ENCODE measurements at places on chromosomes 7 and 10.

DNA sequence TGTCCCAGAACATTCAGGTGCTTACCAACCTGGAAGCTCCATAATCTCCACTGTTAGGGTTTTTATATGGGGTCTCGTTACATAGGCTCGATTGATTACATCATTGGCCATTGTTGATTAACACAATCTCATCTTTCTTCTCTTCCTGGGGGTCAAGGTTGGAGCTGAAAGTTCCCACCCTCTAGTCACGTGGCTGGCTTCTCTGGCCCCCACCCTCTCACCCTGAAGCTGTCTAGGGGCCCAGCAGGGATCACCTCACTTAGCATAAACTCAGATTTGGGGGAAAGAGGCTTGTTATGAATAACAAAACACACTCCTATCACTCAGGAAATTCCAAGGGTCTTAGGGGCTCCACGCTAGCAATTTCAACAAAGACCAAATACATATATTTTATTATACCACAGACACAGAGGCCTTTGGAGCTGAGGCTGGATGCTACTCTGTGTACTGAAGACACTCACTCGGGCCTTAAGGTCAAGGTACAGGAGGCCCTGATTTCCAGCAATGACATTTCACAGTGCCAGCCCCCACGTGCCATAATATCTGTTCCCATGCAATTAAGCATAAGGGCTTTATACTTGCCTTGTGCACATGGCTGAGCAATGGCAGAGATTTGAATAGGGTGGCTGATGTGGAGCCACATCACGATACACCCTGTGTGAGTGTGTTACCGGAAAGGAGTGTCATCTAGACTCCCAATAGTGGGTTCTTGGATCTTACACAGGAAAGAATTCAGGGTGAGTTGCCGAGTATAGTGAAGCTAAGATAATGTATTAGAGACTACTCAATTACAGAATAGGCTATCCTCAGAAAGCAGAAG lies 108.2 kb downstream of the COL26A1 start:
- DNase-seq: no peak

GRCh38 chr10:25107756-25108155 lies 67.0 kb upstream of the GPR158 start:
- no peak for DNase-seq

DNA sequence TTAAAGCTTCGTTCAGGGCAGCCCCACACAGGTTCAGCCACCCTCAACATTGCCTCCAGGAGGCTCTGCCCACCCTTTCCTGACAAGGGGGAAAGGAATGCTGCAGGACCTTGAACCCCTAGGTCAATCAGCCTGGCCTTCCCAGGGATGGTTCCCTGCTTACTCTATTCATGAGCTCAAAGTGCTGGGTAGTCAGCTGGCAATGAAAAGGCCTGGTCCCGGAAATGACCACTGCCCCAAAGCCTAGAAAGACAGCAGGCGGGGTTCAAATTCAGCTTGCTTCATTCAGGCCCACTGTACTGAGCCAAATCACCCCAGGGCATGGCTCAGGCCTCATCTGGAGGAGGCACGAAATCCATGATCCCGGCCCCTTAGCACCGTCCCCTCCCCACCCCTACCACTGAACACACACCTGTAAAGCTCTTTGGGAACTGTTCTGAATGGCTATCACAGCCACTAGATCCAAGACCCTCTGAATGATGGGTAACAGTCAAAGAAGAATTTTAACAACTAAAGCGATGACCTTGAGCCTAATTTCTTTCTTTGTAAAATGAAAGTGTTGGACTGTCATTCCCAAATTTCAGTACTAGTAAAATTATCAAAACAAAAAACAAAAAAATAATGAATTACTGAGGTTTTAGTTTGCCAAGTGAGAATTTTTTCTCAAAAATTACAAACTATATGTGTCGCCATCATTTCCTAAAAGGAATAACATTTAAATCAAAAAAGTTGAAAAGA lies 1.0 kb downstream of the URGCP start:
- DNase-seq: peak; percentile 52

DNA sequence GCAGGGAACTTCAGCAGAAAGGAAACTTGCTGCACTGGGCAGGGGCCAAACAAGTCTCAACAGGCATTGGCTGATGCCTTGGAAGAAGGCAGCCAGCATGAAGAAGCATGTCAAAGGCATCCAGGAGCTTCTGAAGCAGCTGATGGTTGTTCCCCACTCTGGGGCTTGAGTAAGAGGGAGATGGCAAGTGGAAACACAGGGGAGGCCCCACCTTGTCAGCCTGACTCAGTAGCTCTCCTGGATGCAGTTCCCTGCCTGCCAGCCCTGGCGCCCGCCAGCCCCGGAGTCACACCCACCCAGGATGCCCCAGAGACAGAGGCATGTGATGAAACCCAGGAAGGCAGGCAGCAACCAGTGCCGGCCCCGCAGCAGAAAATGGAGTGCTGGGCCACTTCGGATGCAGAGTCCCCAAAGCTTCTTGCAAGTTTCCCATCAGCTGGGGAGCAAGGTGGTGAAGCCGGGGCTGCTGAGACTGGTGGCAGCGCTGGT lies 96.5 kb downstream of the TACC2 start:
- DNase-seq: no peak

DNA sequence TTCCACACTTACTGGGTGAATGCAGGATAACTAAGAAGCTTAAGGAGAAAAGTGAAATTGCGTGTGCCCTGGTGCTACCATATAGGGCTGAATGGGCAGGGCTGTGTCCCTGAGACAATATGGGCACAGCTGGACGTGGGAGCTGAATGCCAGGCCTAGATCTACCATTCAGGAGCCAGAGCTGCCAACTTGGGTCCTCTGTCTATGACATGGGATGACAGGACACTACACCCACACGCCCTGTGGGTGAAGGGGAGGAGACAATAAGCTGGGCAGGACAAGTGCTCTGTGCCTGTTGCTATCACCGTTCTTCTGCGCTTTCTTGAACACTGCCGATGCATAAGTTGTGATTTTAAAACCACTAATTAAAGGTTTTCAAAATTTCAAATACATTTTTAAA lies 293.9 kb downstream of the TNS3 start:
- DNase-seq: no peak

DNA sequence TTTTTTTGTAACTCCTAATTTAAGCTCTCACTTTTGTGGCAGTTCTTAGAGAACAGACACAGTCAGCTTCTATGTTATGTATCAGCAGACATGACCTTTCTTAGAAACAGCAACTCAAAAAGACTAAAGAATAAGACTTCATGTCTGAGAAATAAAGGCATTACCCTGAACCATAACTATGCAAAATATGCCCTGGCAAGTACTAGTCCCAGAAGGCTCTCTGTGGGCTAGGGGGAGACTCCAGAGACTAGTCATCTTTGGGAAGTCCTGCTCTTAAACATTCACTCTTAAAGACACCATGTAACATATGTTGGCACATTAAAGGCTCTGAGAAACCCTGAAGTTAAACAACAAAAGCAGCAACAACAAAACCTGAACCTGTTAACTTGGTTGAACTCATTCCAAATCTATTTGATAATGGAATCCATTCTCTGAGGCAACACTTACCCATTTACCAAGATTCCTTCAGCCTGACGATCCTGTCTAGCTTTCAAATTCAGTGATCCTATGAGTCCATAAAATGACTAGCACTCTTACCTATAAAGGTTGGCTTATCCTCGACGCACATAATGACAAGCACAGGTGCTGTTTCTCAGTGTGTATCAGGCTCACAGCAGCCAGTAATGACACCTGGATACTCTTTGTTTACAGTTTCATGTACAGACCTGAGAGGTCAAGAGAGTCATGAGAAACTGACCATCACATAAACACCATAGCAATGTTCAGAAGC lies 62.3 kb downstream of the OSBPL3 start:
- DNase-seq: peak; percentile 80

- DNase-seq: no peak
These were observed 152.7 kb upstream of the AUTS2 start for GRCh38 chr7:69445541-69445940.

GRCh38 chr10:43287056-43288007 lies 20.5 kb upstream of the RASGEF1A start:
- no peak for DNase-seq

DNA sequence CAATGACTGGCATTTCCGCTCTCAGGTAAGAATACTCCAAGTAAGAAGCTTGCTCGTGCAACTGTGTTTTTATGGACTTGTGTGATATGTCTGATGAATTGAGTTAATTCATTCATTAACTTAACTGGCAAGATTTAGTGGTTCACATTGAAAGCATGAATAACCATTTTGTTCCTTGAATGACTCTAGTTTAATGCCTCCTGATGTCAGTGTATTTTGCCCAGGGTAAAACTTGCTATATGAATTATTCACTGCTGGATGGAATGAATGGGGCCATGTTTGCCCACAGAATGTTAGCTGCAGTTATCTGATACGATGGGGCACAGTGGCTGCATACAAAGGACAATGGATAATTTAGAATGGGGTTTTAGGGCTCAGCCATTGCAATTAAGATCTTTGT lies 124.1 kb downstream of the ZNF365 start:
- DNase-seq: no peak

- DNase-seq: no peak
These were observed 63.9 kb downstream of the VOPP1 start for GRCh38 chr7:55508221-55509011.

DNA sequence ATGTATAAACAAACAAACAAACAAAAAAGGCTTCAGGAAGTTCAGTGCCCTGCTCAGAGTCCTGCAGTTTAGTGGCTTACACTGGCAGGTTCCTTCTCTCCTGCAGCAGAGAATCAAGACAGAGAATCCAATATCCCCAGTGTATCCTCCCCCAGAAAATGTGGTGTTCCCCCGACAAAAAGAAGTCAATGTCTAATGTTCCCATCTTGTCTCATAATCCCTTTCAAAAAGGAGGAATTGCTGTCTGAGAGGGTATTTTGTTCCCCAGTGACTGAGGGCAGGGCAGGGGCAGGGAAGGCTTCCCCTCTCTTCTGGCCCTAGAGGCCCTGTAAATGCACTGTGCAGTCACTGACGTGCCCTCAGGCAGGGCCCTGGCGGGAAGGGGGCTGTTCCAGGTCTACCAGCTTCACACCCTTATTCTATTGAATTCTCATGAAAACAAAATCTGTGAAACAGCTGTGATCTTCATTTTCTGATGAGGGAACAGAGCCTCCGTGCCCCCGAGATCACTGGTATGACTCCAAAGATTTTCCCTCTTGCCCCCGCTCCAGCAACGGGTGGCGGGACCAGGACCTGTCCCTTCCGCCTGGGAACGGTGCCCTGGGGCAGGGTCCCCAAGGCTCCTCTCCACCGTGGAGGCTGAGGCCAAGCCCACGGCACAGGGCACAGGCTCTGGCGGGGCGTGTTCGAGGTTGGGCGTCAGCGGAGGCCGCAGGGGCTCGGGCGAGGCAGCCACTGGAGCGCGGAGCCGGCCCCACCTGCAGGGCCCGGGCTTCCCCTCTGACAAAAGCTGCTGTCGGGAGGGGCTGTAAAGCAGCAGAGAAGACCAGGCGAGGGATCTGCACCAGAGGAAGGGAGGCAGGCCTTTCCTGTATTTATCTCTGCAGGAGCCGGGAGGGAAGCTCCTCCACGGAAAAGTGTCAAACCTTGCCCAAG lies 13.4 kb upstream of the WDFY4 start:
- no peak for DNase-seq

- no peak for DNase-seq
These were observed 72.8 kb upstream of the NXPH1 start for GRCh38 chr7:8360564-8361153.

DNA sequence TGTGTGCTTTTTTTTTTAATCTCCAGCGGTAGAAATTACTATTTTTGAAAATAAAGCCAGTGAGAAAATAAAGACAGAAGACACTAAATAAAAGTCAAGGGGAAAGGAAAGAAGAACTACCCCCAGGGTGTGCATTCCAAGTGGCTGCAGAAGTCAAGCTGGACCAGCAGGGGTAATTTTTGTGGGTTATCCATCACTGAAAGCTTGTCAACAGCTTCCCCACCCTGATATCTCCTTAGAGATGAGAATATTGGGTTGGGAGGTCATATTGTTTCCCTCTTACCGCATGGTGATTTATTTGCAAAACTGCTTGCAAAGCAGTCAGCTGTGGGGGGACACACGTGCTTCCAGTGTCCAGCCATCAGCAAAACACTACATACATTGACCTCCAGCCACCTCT lies 46.4 kb downstream of the FAM107B start:
- DNase-seq: no peak

DNA sequence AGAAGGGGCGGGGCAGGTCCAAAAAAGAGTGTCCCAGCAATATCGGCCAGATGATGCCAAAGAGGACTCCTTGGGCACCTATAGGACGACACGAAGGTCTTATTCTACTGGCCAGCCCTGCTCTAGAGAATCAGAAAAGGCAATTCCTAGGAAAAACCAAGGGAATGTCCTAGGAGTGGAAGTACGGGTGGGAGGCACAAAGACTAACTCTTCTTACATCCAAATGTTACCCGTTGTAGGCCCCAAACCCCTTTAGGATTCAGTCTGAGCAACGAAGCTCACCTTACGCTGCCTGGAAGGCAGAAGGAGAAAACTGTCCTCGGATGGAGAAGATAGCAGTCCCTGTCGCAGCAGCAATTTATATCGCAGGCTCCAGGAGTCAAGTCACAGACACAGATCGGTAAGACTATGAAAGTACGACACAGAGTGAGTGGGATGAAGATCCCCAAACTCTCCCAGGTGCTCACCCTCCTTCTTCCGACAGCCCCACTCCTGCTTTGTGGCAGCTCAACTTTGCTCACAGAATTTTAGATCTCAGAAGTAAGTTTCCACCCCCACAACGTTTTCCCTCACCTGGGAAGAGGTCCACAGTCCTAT lies 558 bp downstream of the TCTN3 start:
- DNase-seq: peak; percentile 5

- DNase-seq: no peak
These were observed 80.9 kb downstream of the FAM171A1 start for GRCh38 chr10:15290150-15290549.

- DNase-seq: no peak
These were observed 4.1 kb upstream of the KMT2E start for GRCh38 chr7:105009667-105010503.

GRCh38 chr7:43658718-43659548 lies 70.4 kb downstream of the COA1 start:
- DNase-seq: peak; percentile 71

- no peak for DNase-seq
These were observed 57.7 kb downstream of the PRTFDC1 start for GRCh38 chr10:24894728-24895127.

- DNase-seq: no peak
These were observed 46.2 kb downstream of the RGS10 start for GRCh38 chr10:119496273-119496672.

GRCh38 chr7:107446531-107446930 lies 23.3 kb upstream of the GPR22 start:
- DNase-seq: peak; percentile 29

- no peak for DNase-seq
These were observed 503.4 kb downstream of the PLXNA4 start for GRCh38 chr7:132072873-132073272.

DNA sequence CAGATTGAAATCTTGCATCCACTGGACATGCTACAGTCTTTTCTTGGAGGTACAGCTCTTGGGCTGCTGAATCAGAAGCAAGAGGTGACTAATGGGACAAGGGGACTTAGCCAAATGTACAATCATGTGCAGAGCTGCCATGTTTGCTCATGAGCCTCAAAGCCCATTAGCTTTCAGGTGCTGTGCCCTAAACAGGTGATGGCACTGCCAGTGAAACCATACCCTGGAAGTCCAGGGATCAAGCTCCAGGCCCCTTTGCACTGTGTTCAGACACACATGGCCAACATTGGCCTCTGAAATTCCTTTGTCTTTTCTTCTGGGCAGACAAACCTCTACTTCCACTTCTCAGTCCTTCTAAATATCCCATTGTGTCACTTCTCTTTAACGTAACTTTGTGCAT lies 328.2 kb downstream of the GRID1 start:
- no peak for DNase-seq

Measured in GM03348 (cell line).